ENCODE measurements at places on chromosomes 4 and X.

DNA sequence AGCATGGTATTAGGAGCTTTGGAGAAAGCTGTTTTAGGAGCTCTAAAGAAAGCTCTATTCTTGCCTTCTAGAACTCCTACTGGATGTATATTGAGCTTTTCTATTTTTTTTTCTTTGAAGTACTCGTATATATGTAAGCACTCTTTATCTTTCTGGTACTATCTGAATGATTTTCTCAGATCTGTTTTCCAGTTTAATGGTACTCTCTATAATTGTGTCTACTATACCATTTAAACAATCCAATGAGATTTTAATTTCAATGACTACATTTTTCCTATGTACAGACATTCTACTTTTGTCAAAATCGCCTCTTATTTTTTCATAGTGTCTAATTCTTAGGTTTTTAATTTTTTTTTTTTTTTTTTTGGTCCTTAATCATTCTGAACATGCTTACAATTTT lies 328.1 kb downstream of the DCTD start:
- no peak for DNase-seq

- no peak for DNase-seq
Measured at GRCh38 chr4:167642250-167642649, 408.0 kb upstream of the SPOCK3 start.

DNA sequence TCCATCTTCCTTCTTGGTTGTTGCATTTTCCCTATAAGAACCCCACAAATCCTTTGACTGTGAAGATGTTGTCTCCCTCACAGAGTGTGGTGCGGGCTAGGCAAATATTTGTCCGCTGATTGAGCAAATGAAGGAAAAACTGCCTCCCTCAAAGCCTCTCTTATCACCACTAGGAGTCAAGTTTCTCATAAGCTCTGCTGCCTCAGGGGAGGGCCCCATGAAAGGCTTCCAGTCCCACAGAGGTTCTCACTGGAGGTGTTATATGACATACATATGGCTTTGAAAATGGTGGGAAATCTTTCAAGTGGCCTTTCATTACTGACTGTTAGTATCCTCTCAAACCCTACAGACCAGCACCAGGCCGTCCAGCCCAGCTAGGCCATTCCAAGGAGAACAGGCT lies 9.3 kb downstream of the VGLL1 start:
- DNase-seq = no peak

DNA sequence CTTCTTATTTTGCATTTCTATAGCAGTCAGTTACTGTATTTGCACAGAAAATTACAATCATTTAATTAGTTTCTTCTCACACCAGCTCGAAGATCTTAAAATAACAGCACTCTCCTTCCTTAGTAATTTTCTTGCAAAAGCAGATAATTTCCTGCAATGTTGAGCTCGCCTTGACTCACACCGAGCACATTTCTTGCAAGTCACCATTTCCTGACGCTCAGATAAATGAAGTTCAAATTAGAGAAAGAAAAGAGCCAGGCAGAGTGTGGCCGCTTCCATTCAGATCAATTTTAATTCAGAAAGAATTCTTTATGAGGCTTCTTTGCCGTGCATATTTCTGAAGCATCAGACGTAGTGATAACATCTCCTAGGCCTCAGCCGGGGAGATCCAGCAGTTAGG lies 10.1 kb downstream of the SORCS2 start:
- no peak for DNase-seq

DNA sequence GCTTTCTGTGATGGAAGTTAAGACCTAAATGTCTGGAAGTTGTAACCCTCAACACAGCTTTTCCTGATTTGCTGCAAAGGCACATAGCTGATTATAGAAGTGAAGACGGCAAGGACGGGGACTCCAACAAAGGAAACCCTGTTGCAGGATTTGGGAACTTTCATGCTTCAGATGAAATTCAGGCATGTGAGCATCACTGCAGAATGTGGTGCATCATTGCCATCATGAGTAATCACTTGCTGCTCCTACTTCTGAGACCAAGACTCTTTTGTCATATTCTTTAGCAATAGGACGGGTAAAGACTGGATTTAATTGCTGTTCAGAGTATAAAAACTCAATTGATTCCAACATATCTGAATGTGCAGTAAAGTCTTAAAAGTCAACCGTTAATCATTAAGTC lies 35.8 kb downstream of the YIPF6 start:
- no peak for DNase-seq

DNA sequence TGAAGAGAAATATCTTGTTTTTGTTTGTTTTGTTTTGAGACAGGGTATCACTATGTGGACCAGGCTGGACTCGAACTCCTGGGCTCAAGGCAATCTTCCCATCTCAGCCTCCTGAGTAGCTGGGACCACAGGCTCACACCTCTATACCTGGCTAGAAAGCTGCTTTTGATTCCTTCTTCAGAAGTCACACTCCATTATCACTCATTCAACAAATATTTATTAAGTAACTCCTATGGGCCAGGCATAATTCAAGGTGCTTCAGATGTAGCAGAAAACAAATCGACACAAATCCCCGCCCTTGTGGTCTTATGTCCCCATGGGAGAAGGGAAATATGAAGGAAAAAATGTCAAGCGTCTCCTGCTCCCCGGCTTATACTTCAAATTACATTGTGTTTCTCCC lies 72.6 kb upstream of the DHX15 start:
- no peak for DNase-seq

DNA sequence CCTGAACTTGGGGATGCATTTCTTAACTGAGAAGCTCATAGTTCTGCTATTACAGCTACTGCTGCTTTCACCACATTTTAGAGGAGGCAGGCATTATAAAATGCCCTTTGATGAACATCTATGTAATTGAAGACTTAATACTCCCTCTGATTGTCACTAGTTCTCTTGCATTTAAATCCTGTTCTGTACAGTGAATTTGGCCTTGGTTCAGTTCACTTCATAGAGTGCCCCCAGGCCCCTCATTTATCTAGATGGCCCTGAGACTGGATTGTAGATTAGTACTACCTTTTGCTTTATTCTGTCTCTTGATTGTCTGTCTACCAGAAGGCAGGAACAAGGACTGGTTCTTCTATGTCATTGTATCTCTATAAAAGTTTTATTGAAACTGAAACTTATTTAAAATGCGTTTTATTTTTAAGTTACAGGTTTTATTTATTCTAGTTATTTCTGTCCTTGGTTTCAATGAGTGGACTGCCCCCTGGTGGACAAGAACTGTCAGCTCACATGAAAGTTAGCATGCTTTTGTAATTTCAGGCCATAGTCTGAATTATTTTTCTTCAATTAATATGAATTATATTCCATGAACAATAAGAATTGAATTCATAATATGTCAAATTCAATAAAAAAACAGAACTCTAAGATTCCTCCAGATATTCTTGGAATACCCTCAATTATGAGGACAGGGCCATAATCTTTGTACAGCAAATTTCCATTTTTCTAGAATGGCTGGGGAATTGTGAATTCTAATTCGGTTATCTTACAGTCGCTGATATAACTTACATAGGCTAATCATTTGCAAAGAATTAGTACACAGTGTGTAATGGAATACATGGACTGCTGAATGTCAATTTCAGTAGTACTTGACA lies 47.2 kb upstream of the TMEM33 start:
- DNase-seq = no peak

- no peak for DNase-seq
Measured at GRCh38 chr4:102322736-102323135, 22.5 kb downstream of the SLC39A8 start.

DNA sequence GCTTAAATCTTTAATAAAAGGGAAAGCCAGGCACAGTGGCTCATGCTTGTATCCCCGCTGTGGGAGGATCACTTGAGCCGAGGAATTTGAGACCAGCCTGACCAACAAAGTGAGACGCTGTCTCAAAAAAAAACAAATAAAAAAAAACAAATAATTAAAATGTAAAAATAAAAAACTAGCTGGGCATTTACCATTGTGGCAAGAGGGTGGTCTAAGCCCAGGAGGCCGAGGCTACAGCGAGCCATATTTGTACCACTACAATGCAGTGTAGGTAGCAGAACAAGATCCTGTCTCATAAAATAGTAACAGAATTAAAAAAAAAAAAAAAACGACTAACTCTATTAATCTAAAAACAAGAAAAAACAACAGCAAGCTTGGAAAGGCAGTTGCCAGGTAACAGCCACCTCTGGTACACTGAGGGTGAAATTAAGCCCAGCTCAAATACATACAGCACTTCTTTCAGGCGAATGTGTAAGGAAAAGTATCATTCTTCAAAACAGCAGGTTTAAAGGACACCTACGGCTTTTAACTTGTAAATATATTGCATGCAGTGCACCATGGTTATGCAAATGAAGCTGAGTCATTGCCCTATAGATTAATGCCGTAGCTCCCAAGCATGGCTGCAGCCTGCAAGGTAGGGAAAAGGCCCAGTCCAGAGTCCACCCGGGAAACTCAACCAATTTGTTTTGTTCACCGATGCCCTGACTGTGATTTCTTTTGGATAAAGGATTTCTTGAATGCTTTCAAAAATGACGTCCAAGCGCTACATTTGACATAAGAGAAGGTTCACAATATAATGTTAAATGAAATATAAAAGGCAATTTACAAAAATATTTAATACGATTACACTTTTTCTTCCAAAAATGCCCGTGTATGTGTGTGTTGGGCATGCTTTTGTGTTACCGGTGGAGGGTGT lies 14.5 kb upstream of the TXLNG start:
- no peak for DNase-seq

GRCh38 chr4:100063355-100063754 lies 113.3 kb upstream of the H2AZ1 start:
- DNase-seq = no peak

DNA sequence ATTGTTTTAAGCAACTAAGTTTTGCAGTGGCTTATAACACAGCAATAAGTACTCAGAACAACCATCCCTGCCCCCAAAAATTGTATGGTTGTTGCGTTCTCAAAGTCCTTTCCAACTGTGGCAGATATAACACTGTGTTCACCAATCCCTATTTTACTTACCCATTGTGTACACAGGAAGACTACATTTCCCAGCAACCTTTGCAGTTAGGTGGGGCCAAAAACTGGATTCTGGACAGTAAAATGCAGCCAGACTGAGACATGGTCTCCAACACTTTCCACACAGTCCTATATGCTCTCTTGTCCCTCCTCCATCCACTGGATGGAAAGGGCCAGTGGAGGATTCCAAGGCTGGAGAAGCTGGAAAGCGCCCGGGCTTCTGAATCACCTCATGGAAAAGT lies 523.6 kb downstream of the BCOR start:
- no peak for DNase-seq

GRCh38 chr4:187478292-187479140 lies 517.1 kb upstream of the ZFP42 start:
- no peak for DNase-seq

DNA sequence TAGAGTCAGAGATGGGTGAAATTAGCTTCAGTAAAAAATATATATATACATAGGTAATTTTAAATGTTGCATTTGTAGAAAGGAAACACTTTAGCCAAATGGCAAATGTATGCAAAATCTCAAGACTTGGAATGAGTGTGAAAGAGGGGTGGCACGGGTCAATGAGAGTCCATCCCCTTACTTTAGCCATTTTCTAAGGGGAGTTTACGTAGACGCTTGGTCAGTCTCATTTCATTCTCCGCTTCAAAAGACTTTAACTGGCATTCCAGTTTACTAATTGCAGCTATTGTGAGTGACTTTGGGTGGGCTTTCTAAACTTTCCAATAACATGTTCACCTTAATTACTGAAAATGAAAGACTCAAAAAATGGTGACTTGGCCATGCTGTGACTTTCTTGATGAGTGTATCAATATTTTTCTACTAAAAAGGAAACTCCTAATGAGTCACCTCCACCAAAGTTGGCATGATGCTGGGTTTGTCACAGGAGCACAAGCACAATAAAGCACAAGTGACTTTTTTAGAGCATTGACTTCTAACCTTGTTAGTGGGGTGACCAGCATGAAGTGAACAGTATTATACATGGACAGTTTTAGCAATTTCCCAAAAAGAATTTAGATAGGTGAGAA lies 356.0 kb upstream of the RASGEF1B start:
- no peak for DNase-seq

DNA sequence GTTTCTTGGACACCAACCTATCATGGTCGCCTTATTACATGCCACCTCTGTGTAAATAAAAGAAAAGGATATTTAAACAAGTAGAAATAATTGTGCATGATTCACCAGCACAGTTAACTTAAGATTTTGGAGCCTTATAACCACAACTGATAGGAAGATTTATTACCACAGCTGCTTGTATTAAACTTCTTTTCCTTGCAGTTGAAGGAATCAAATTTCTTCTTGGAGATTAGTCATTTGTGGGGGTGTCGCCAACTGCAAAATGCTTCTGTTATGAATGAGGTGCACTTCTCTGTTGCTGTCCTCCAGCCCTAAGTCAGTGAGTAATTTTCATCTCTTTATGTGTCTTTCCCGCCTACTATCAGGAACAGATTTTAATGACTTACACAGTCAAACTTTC lies 73.3 kb downstream of the OR13H1 start:
- no peak for DNase-seq

GRCh38 chr4:113756005-113756410 lies 5.5 kb downstream of the CAMK2D start:
- DNase-seq = no peak

- DNase-seq = no peak
Measured at GRCh38 chr4:169241464-169241863, 29.3 kb downstream of the SH3RF1 start.

DNA sequence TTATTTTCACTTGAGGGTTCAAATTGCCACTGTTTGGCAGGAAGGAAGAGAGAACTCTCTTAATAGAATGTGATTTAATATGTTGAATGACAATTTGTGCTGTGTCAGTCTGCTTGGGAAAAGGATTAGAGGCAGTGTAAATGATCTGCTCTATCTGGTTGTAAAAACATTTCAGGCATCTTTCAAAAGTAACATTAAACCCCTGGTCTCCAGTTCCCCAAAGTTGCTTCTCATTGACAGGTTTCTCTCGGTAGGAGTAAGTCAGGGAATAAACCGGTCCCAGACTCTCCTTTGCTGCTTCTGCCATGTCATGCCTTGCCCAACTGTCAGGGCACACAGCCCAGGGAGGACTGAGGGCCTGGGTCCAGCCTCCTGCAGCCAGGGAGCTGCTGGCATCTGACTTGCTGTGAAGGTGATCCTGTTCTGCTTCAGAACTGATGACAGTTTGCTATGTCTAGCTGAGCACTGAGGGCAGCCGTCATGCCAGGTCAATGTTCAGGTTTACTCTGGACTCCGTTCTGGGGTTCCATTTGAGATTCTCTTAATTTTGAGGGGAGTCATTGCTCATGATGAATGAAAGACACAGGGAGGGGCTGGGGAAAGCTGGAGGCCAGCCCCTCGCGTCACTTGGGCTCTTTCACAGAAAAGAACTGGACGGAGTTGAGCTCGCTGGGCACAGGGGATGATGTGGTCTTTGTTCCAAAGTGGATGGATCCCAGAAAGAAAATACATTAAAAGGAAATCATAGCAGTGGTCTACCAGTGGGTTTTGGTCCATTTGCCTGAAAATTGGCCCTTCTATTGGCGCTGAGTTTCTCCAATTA lies 312.4 kb downstream of the ARHGAP10 start:
- no peak for DNase-seq

GRCh38 chr4:7034262-7035081 lies 8.7 kb upstream of the TADA2B start:
- no peak for DNase-seq

GRCh38 chrX:132631579-132632232 lies 142.9 kb upstream of the MBNL3 start:
- DNase-seq = no peak

- DNase-seq = no peak
Measured at GRCh38 chr4:82638479-82638878, 76.7 kb upstream of the TMEM150C start.
